CD4-positive, alpha-beta T cell treated with Interleukin-10 for 1 hour (primary cell): ENCODE measurements at places on chromosomes 7 and 10.

DNA sequence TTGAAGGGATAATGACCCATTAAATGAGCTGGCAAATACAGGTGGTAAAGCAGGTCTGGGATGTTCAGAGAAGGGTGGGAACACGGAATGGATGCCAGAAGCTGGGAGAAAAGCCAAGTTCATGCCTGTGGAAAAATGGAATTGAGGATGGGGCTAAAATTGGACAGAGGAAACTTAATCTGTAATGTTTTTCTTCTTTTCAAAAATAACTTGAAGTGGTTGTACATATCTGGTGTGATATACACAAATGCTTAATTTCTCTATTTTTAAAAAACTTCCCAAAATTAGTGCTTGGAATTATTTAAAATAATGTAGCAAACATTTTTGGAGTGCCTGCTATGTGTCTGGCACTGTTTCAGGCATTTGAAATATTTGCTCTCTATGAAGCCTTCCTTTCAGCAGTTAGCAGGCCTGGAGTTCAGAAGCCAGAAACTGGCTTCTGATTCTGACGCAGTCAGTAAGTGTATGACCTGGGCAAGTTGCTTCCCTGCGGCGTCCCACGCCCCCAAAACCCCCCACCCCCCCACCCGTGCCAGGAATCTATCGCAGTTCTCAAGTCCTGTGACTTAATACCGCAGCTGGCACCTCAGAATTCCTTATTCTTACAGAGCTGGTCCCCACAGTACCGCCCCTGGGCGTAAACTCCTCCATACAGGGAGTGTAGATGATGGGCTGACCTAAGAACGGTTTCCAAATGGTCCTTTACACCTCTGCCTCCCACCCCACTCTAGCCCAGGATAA, 828 bp upstream of the MALSU1 start:
- DNase-seq, result no peak

- no peak for DNase-seq
These were observed 73.6 kb downstream of the OTUD1 start for GRCh38 chr10:23512355-23513058.

- no peak for DNase-seq
These were observed 19.9 kb downstream of the PUS7 start for GRCh38 chr7:105502173-105502572.

GRCh38 chr7:12305502-12305901, 94.4 kb downstream of the TMEM106B start:
- no peak for DNase-seq

DNA sequence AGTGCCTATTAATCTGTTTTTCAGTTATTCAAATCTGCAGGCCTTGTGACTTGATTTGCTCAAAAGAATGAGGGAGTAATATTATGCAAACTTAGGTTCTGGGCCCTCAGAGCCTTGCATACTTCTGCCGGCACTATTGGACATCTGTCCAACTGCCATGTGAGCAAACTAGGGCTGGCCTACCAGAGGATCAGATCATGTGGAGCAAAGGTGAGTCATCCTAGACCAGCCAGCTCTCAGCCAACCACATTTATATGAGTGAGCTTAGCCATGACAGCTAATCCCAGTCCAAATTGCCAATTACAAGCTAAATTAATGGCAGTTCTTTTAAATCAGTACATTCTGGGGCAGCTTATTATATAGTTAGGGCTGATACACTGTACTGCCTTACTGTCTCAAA, 69.6 kb downstream of the SDHAF3 start:
- no peak for DNase-seq

GRCh38 chr10:2933071-2933470, 134.3 kb upstream of the PFKP start:
- DNase-seq, result no peak

- DNase-seq, result no peak
These were observed 22.9 kb upstream of the CACNB2 start for GRCh38 chr10:18117276-18117675.

DNA sequence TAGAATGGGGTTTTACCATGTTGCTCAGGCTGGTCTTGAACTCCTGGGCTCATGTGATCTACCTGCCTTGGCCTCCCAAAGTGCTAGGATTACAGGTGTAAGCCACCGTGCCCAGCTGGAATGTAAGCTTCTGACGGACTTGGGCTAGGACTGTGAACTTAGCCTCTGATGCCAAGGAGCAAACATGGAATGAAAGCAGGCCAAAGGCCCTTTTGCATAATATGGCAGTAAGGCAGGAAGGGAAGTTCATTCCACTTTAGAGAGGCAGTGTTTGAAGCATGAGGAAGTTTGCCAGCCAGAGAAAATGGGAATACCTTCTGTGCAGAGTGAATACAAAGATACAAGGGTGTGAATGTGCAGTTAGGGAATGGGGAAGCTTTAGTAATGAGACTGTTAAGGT, 20.3 kb downstream of the VCL start:
- no peak for DNase-seq

DNA sequence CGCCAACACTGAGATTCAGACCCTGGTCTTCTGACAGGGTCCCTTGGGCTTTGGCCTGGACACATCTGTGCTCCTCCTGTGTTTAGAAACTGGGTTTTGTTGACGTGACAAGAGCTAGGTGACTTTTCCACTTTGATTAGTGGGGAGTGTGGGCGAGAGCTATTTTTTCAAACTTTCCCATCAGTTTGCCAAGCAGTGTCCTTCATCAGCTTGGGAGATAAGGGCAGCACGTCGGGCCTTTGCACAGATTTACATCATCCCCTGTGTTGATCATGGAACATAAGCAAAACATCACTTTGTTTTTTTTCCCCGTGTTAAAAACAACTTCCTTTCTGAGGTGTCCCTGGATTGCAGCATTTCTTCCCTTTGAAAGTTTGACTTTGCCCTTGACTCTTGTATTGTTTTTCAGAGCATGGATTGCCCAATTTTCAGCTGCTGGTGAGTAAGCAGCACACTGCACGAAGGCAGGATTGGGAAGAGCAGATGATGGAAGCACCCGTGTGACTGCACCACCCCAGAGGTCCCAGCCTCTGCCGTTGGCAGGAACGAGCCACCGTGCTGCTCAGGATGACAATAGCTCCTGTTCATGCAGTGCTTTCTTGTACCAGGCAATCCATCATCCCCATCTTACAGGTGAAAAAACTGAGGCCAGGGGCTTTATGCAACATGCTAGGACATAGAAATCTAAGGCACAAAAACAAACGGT, 6.4 kb upstream of the IGFBP1 start:
- DNase-seq, result no peak
